ENCODE measurements at places on chromosomes 1 and 21.

DNA sequence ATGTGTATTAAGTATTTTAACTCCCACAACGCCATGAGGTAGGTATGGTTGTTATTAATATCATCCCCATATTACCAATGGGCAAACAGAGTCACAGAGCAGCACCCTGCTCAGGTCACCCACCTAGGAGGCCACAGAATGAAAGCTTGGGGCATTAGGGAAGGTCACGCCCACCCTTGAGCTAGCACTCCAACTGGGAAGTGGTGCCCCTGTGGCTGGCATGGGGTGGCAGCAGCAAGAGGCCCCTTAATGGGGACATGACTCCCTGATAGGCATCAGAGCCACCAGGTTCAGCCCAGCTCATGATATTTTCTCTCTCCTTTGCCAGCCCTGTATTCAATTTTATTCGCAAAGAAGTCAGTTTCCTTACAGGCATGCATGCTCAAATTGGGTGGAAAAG is 90.6 kb downstream of the DMRTB1 start:
- DNase-seq, result no peak

DNA sequence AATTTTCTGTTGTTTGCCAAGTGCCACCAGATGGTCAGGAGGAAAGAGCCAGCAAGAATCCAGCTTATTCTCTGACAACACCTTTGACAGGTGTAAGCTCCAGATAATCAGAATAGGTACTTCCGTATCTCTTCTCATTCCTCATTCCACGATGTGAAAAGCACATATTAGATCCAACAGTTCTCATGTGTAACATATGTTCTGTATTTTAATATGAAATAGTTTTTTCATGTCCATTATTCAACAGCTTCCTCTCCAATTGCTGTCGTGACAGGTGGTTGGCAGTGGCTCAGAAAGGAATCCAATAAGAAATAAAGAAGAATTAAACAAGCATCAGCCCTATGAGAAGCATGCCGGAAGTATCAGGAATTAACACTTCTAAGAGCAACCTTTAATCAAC is 1624.7 kb downstream of the MRPL39 start:
- no peak for DNase-seq

DNA sequence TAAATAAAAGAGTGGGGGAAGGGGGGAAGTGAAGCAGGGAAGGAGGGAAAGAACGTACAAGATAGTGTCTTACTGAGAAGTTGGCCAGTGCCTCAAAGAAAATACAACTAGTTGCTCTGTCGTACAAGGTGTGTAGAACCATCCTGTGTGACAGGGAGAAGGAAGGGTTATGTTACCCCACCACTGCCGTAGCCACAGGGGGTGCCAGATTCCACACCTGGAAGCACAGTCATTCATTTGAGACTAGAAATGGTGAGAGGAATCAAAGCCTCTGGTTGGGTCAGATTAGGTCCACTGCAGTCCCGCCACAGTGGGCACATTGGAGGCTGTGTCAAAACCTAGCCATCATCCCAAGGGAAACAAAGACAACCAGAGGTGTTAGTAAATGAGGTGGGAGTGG is 2.7 kb upstream of the ERI3 start:
- no peak for DNase-seq

GRCh38 chr1:19445417-19446342 is 39.7 kb downstream of the CAPZB start:
- DNase-seq, result no peak

- no peak for DNase-seq
Observed at GRCh38 chr1:94039871-94040569, 80.9 kb downstream of the ABCA4 start.

GRCh38 chr1:44707959-44708831 is 22.8 kb downstream of the RNU5D-1 start:
- DNase-seq, result no peak

DNA sequence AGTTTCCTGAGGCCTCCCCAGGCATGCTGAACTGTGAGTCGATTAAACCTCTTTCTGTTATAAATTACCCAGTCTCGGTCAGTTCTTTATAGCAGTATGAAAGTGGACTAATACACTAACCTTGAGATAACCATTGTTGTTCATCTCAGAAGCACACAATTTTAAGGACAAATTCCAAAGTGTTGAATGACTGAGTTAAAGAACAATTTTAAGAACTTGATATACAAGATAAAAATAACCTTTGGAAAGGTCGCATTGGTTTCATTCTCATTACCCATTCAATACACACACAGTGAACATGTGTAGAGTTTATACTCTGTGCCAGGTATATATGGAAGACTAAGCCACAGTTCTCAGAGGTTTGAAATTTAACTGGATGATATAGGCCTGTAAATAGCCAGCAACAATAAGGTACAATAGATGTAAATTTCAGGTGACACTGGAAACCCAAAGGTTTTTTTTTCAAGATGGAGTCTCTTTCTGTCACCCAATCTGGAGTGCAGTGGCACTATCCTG is 19.1 kb upstream of the SRSF10 start:
- no peak for DNase-seq

DNA sequence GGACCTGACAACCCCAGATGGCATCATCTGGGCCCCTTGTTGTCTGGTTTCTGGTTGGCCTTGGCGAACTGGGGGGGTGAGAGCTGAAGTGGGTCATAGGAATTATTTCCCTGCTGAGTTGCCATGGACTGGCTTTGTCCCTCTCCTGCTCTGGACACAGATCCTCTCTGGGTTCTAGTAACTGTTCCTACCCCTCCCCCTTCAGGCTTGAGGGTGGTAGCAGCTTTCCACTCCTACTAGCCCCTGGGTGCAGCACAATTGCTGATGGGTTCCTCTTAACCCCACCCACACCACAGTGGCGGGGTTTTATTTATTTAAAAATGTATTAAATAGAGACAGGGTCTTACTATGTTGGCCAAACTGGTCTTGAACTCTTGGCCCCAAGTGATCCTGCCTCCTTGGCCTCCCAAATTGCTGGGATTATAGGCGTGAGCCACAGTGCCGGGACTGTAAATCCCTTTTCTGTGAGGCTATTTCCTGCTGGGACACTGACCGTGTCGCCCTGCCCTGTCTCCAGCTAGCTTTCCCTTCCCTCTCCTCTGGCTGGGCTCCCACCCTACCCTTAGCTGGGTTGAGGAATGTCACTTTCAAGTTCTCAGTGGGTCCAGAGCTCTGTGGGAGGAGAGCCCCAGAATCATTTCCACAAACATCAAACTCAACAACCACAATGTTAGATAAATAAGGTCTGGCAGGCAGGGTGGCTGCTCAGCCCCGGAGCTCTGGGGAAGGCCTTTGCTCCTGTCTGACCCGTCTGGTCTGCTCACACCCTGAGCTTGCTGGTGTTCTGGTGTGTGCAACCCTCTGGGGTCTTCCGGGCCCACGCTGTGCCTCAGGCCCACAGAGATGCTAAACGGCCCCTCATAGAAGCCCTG is 112.7 kb upstream of the WNT4 start:
- no peak for DNase-seq

GRCh38 chr21:37101384-37101783 is 28.3 kb downstream of the TTC3 start:
- no peak for DNase-seq

GRCh38 chr1:153536671-153537375 is 1.0 kb upstream of the S100A6 start:
- no peak for DNase-seq
